ENCODE measurements at places on chromosomes 5 and 9.

DNA sequence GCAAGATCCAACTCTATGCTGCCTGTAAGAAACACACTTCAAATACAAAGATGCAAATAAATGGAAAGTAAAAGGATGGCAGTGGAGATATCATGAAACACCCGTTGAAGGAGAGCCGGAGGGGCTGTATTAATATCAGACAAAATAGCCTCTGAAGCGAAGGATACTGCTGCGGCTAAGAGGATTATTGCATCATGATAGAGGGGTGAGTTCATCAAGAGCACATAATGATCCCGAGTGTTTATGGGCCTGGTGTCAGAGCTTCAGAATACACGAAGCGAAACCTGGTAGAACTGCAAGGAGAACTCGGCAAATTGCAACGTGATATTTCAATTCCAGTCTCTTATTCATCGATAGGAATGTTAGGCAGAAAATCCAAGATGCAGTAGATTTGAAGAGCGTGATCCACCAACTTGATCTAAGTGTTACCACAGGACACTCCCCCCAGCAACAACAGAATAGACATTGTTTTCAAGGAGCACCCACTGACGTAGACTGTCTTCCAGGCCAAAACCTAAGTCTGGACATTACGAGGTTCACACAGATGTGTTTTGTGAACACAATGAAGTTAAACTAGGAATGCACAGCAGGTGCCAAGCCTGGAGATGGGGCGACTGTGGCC is 27.7 kb upstream of the QSOX2 start:
- no peak for DNase-seq

DNA sequence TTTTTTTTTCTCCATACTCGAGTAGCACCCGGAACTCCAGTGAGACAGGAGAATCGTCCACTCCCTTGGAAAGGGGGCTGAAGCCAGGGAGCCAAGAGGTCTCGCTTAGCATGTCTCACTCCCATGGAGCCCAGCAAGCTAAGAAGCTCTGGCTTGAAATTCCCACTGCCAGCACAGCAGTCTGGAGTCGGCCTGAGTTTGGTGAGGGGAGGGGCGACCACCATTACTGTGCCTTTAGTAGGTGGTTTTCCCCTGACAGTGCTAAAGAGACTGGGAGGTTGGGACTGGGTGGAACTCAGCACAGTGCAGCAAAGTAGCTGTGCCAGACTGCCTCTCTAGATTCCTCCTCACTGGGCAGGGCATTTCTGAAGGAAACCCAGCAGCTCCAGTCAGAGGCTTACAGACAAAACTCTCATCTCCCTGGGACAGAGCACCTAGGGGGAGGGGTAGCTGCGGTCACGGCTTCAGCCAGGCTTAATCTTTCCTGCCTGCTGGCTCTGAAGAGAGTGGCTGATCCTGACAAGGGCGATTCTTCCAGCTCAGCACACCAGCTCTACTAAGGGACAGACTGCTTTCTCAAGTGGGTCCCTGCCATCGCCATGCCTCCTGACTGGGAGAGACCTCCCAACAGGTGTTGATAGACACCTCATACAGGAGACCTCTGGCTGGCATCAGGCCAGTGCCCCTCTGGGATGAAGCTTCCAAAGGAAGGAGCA is 414.5 kb upstream of the ZNF608 start:
- DNase-seq = no peak

DNA sequence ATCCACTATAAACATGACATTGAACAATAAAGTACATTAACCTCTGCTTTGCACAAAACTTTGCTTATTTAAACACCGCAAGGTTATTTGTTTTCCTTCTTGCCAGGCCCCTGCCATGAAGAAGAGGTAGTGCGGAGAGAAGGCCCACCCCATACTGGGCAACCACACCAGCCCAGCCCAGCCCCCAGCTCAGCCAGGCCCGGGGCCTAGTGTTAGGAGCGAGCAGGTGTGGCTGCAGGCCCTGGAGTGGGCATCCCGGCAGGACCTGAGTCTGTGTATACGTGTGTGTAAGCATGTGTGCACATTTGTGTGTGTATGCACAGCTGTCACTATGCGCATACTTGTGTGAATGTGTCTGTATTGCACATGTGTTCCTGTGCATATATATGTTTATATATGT is 90.4 kb upstream of the MVB12B start:
- DNase-seq = no peak

- DNase-seq = no peak
These were observed 43.3 kb downstream of the PRELID2 start for GRCh38 chr5:145791866-145792265.

- no peak for DNase-seq
These were observed 37.7 kb upstream of the CSNK1G3 start for GRCh38 chr5:123474228-123474627.

- no peak for DNase-seq
These were observed 4.8 kb upstream of the GPR150 start for GRCh38 chr5:95615164-95615467.

GRCh38 chr5:110899566-110900412 is 161.0 kb downstream of the SLC25A46 start:
- no peak for DNase-seq

DNA sequence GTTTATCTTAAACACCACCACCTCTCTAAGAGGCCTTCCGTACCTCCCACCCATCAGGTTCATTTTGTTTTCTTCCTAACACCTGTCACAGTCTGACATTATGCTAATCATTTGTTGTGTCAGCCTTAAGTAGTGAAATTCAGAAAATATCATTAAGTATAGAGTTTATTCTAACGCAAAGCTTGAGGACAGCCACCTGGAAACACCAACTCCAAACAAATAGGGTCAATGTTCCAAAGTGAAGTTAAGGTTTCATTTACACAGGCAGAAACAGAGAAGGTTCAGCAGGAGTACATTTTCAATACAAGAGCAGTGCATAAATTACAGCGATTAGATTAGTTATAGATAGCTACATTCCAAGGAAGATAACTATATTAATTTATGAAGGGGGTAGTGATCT is 1.3 kb upstream of the SMC5 start:
- no peak for DNase-seq

DNA sequence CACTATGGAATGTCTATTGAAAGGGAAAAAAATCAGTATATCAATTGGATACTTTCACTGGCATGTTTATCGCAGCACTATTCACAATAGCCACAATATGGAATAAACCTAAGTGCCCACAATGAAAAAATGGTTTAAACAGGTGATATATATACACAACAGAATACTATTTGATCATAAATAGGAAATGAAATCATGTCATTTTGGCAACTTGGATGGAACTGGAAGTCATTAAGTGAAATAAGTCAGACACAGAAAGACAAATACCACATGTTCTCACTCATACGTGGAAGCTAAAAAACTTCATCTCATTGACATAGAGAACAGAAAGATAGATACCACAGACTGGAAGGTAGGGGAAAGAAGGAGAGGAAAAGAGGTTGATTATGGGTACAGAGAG is 471.6 kb upstream of the FTMT start:
- DNase-seq = no peak

DNA sequence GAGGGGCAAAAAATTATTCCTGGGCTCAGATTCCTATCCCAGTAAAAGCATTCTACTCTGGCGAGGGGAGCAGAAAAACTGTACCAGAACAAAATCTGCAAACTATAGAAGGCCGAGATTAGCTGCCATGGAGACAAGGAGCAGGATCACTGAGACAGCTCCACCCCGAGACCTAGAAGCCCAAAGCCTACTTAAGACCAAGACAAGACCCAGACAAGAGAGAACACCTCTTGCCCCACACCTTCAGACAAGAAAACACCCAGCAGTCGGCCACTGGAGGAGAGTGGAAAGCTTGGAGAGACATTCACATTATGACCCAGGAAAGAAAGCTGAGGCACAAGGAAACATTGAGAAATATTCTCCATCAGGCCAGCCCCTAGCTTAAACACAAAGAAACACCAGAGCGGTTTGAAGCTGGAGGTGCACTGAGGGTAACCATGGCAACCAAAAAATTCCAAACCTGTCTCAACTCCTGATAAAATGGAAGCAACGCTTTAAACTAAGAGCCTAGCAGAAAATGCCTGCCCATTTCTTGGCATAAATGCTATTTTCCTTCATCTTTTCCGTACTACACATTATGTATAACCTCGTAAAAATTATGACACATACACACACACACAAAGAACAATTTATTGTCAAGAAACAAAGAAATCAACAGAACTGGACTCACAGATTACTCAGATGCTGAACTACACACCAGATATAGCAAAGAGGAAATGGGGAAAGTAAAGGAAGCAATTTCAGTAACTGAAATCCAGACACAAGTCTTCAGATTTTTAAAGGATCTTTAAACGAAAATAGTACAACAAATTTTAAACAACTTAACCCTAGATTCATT is 53.8 kb upstream of the FTMT start:
- no peak for DNase-seq

GRCh38 chr9:95504053-95504963 is 12.5 kb downstream of the PTCH1 start:
- DNase-seq = peak; percentile 2

GRCh38 chr5:171495122-171495700 is 75.8 kb downstream of the FGF18 start:
- no peak for DNase-seq

GRCh38 chr5:10301842-10302610 is 5.7 kb downstream of the CMBL start:
- no peak for DNase-seq

DNA sequence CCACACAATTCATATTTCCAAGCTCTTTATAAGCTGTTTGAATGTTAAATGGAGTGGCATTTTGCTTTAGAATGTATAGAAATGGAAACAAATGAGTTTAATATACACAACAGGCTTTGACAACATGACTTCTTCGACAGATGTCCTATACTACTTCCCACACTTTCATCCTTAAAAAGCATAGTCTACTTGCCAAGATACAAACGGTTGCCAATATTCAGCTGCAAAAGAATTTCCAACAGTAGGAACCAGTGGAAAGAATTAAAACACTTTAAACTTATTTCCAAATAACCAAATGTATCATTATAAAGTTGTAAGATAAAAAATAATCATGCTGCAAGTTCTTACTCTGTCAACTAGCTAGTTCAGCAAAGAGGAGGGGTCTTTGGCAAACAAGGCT is 456.4 kb downstream of the PDE4D start:
- no peak for DNase-seq

DNA sequence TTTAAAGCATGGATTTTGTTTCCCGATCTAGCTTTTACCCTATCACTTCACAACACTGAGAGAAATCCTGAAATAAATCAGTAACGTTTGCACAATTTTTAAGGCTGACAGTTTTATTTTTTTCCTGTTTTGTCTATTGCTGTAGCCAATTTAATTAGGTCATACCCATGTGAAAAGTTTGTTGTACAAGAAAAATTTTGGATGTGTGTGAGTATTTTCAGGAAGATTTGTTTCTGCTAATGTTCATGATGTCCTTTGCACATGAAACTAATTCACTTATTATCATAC is 237.8 kb downstream of the ARRDC3 start:
- no peak for DNase-seq

DNA sequence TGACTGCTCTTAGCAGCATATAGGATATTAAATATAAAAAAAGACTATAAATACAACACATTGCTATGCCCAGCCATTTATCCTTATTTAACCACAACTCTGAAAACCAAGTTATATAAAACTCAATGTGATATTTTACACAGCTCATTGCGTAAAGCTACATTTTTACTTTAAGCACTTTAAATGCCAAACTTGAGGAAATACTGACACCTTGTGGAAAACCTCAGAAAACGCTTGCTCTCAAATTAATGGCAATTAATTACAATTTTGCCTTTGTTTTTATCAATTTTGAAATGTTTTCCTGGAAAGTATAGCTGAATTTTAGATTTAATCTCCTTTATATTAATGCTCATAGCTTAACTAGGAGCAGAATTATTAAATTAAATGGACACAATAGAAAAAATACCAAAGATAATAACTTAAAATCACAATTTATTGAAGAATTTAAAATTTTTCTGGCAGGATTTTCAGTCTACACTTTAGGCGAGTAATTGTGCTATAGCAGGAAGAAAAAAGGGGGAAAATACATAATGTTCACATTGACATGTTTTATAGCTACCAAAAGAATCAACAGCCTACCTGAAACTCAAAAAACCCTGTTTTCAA is 25.2 kb upstream of the PLAC8L1 start:
- peak; percentile 28 for DNase-seq

GRCh38 chr5:163759000-163759704 is 253.7 kb downstream of the MAT2B start:
- peak; percentile 52 for DNase-seq

GRCh38 chr9:122912964-122913673 is at the start of gene ZBTB6:
Gene ZBTB6, minus strand, starts transcription at chr9:122913323. Its CDS starts 1,251 bp downstream, at chr9:122912072.
- peak; percentile 77 for DNase-seq

DNA sequence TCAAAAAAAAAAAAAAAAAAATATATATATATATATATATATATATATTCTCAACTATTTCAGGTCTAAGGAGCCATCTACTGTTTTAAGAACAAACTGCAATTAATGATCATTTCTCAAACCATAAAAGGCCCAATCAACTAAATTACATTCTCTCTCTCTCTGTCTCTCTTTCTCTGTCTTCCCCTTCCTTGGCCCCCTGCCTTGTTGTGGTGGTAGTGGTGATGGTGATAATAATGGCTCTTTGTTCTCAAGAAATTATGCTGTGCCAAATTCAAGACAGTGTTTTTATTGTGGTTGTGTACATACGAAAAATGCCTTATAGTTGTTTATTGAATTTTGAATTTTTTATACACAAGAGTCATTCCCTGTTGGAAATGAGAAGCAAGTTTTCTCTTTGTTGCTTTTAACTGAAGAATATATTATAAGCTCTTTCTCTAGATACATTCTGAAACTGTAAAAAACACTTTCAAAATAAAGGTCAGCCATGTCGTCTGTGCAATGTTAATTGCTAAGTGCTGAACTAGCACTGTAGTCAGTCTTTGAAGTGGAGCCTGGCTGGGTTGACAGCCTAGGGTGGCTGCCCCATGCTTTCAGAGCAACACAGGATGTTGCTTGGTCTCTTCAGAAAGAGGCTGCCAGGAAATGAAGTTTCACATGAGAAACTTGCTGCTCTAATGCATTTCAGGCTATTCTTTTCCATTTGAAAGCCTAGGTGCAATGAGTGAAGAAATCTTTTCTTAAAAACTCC is 96.0 kb downstream of the HINT1 start:
- DNase-seq = no peak

GRCh38 chr5:59246145-59246869 is 647.2 kb downstream of the PDE4D start:
- DNase-seq = no peak

- peak; percentile 77 for DNase-seq
These were observed 105.2 kb downstream of the ST8SIA4 start for GRCh38 chr5:100797861-100798260.

GRCh38 chr9:18976709-18977531 is 56.1 kb downstream of the SAXO1 start:
- peak; percentile 21 for DNase-seq

DNA sequence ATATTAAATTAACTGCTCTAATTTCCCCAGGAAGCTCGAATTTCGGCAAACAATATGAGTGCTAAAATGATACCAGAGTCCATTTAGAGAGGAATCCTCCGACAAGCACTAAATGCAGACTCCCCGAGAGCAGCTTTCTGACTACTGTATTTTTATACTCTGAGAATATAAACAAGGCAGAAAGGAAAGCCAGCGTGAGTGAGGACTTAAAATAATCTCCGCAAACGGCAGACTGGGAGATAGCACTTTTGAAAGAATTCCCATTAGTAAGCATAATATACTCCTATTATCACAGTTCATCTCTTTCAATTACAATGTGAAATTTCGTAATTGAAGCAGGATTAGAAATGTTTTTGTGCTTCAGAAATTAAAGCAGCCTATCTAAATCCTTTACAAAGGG is 269.4 kb upstream of the PANK3 start:
- DNase-seq = no peak

All from endothelial cell of umbilical vein (primary cell).